Stimulated activated CD8-positive, alpha-beta memory T cell treated with anti-CD3 and anti-CD28 coated beads, Interleukin-2, amount 100 ng/mL, for 1 hour (primary cell): ENCODE measurements at places on chromosomes 3 and 15.

DNA sequence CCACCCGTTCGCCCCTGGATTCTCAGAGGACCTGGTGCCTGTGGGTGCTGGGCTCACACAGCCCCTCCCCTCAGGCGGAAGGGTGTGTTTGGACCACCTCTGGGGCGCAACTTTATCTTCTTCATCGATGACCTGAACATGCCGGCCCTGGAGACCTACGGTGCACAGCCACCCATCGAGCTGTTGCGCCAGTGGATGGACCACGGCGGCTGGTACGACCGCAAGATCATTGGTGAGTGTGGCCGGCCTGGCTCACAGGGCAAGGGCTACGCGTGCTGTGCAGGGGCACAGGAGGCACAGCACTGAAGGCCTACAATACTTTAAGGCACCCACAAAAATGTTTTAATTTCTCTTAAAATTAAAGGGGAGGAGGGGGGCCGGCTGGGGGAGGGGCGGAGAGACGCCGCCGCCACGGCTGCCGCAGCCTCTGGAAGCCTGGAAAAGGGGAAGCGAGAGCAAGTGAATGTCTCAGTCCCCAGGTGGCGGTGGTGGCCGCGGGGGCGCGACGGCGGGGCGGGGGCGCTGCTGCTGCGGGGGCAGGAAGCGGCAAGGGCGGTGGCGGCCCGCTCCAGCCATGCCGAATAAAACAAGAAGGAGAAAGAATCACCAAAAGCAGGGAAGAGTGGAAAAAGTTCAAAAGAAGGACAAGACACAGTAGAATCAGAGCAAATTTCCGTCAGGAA lies 56.8 kb downstream of the DNAH1 start:
- no peak for DNase-seq

DNA sequence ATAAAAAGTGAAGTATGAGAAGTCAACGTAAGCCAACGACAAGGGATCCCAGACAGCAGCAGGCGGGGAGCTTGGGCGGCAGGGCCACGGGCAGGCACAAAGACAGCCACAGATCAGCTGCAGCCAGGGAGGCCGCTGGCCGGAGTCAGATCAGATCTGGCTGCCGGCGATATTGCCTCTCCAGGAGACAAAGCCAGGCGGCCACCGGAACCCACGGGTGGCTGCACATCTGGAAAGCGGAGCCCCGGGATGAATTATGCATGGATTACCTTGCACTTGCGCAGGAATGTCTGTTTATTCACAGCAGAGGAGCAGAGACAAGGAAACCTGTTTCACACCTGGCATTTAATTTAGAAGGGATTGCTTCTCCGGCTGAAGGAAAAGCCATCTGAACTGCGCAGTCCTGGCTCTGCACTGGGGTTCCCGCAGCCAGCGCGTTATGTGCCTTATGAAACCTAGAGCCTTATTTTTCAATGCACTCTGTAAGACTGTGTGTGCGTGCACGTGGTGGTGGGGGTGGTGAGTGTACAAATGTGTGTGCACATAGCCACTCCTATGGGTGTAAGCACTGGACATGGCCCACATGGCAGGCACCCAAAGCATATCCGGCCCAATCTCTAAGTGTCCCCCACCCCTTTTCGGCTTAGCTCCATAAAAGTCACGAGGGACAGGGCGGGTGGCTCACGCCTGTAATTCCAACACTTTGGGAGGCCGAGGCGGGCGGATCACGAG lies 427.8 kb upstream of the MCTP2 start:
- DNase-seq: no peak

DNA sequence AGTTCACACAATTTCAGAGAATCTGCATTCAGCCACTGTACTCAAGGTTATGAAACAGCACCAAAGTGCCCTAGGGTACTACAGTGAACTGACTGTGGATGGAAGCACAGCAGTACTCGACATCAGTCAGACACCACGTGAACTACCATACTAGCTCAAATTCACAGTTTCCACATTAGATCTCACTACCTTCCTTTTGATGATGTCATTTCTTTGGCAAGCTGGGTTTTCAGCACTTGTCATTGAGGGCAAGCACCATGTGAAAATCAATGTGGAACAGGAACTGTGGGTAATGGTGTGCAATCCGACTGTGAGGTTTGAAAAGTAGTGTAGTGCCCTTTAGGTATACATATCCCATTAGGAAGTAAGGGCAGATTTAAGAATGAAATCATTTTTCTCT lies 110.5 kb upstream of the BFSP2 start:
- no peak for DNase-seq

GRCh38 chr15:74917676-74918075 lies 11.0 kb upstream of the FAM219B start:
- no peak for DNase-seq

- DNase-seq: no peak
These were observed 128.4 kb downstream of the IGF1R start for GRCh38 chr15:98776607-98777281.

- no peak for DNase-seq
These were observed 56.5 kb downstream of the VPS8 start for GRCh38 chr3:184868477-184868876.

DNA sequence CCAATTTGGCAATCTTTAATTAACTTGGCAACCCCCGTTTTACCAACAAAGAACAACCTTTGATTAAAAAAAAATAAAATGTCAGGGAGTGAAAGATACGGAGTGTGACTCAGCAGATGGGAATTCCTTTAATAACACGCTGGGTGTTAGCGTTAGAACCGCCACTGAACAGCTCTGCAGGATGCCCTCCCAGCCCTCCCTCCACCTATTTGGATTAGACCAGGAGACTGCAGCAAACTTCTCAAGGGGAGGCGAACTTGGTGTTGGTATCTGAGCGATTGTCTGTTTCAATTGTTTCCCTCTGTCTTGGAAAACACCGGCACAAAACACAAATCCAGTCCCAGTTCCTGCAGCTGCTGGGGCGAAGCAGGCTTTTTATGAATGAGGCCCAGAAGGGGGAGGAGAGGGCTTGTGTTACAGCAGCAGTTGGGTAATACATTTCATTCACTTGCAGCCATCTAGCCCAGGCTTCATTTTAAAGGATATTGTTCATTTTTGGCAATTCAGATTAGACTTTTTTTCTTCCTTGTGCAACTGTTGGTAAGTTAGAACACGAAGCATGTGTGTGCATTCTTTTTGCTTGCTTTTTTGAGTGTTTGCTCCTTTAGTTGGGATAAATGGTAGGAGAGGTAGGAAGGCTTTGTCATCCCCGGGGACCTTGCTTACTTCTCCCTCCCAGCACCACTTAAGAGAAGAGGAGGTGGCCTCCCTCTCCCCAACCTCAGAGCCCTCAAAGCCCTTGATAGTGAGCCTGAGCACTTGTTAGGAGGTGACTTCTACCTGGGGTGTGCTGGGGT lies 152.3 kb downstream of the IGF1R start:
- DNase-seq: no peak

- no peak for DNase-seq
These were observed 3.6 kb downstream of the SNX1 start for GRCh38 chr15:64099379-64099778.

- no peak for DNase-seq
These were observed 76.7 kb upstream of the LPP start for GRCh38 chr3:188077160-188077799.

- DNase-seq: no peak
These were observed 71.1 kb upstream of the RAP2B start for GRCh38 chr3:153090973-153091372.

- no peak for DNase-seq
These were observed 14.1 kb downstream of the GATM start for GRCh38 chr15:45364271-45364670.

GRCh38 chr15:61053401-61053965 lies 175.6 kb downstream of the RORA start:
- DNase-seq: no peak

- no peak for DNase-seq
These were observed 19.1 kb downstream of the SLC12A6 start for GRCh38 chr15:34318277-34319079.

DNA sequence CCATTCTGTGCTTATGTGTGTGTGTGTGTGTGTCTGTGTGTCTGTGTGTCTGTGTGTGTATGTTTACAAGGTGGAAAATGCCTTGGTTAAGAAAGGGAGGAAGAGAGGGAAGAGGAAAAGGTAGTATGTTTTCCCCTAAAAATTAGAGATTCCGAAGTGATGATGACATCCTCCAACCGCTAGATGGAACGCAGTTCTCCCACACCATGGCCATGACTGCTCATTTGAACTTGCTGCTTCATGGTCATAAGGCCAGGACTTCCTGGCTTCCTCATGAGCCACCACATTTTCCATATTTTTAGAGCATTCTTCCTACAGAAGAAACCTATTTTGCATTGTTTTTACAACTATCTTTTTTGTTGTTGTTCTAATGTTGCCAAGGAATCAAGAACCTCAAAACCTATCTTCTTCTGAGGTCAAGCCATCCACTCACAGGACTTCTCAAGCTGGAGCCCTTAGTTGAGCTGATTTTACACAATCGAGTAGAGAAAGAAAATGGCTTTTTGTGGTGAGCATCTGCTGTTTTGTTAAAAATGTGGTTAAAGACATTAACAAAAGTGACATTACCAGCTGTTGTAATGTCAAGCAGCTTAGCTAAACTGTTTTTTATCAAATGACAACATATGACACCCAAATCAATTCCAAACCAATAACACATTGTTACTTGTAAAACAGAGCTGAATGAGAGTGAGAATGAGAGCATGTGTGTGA lies 1091.0 kb downstream of the FHIT start:
- DNase-seq: no peak

GRCh38 chr3:166785876-166786275 lies 594.2 kb downstream of the ZBBX start:
- DNase-seq: no peak

- no peak for DNase-seq
These were observed 32.0 kb downstream of the DCUN1D1 start for GRCh38 chr3:182948305-182948704.

- no peak for DNase-seq
These were observed 1.2 kb downstream of the HRH1 start for GRCh38 chr3:11155341-11156025.

- DNase-seq: no peak
These were observed 554.8 kb upstream of the CBLB start for GRCh38 chr3:106423321-106424225.

- DNase-seq: no peak
These were observed 10.1 kb downstream of the MNS1 start for GRCh38 chr15:56454836-56455235.

DNA sequence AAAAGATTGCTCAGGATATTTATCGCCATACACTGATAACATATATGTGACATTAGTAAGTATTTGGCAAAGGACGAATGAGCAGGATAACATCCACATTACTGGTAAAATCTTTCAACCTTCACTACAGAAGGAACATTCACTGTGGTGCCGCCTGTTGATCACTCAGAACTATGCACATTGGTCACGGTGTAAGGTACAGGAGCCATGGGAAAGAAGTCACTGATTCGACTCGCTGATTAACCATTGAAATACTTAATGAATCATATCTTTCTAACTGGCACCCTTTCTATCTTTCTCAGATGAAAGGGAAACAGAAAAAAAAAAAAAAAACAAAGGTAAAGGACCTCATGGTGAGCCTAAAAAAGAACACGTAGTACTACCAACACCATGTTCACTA lies 68.8 kb downstream of the TJP1 start:
- no peak for DNase-seq

DNA sequence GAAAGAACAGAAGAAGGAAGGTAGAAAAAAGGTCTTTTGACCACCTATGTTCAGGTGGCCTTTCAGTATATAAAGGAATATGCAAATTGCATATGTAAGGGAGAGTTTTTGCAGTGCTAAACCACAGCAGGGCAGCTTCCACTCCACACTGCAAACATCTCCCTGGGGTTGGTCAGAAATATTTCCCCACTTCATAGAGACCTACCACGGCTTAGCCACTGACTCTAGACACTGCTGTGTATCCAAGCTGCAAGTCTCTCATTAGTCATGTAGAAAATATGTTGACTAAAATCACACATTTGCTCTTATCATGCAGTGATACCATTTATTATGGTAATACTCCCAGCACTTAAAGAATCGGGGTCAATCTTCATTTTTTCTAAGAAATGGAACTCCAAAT lies 214.9 kb upstream of the NR2F2 start:
- no peak for DNase-seq

GRCh38 chr3:82509951-82510603 lies 748.6 kb upstream of the GBE1 start:
- DNase-seq: no peak

- no peak for DNase-seq
These were observed 27.2 kb downstream of the HSPBAP1 start for GRCh38 chr3:122766430-122766829.

GRCh38 chr3:9864200-9864927 lies 15.7 kb downstream of the CIDEC start:
- DNase-seq: no peak

- DNase-seq: no peak
These were observed 134.8 kb upstream of the RGMA start for GRCh38 chr15:93223803-93224202.

DNA sequence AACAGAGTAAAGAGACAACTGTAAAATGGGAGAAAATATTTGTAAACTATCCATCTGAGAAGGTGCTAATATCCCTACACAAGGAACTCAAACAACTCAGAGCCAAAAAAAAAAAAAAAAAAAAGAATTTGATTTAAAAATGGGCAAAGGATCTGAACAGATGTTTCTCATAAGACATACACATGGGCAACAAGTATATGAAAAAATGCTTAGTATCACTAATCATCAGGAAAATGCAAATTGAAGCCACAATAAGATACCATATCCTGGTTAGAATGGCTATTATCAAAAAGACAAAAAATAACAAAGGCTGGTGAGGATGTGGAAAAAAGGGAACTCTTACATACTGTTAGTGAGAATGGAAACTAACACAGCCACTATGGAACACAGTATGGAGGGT lies 36.2 kb downstream of the TXNRD3 start:
- DNase-seq: no peak

DNA sequence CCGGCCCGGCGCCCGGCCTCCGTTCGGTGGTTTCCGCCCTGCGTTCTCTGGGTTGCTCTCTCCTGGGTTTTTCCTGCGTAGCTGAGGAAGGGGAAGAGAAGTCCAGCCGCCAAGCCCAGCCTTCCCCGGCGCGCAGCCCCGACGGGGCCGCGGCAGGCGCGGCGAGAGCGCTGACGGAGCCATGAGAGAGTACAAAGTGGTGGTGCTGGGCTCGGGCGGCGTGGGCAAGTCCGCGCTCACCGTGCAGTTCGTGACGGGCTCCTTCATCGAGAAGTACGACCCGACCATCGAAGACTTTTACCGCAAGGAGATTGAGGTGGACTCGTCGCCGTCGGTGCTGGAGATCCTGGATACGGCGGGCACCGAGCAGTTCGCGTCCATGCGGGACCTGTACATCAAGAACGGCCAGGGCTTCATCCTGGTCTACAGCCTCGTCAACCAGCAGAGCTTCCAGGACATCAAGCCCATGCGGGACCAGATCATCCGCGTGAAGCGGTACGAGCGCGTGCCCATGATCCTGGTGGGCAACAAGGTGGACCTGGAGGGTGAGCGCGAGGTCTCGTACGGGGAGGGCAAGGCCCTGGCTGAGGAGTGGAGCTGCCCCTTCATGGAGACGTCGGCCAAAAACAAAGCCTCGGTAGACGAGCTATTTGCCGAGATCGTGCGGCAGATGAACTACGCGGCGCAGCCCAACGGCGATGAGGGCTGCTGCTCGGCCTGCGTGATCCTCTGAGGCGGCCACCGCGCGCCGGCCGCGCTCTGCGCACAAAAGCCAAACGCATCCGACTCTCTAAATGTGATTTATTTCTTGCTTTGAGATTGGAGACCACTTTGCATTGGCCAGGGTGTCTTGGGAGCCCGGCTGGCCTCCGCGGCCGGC lies 727 bp downstream of the RAP2B start:
- DNase-seq: peak; percentile 20
